ENCODE measurements at places on chromosomes 3 and 15. TPM values are rescaled to one million over a fixed set of nuclear protein-coding genes. Genes with fewer than 3 reads are reported as not detected.

The CXCR6 gene
- total RNA-seq = not detected

The CDHR4 gene
- not detected for total RNA-seq

The GOLGA8N gene
- total RNA-seq = 4.1 TPM

The RBP2 gene
- total RNA-seq = not detected

The LIPC gene
- not detected for total RNA-seq

The VPS18 gene
- 46.7 TPM for total RNA-seq

- no peak for DNase-seq
Observed at GRCh38 chr15:77650265-77650664, 17.6 kb upstream of the LINGO1 start.

- DNase-seq = no peak
Observed at GRCh38 chr3:37671926-37672325, 189.8 kb upstream of the CTDSPL start.

DNA sequence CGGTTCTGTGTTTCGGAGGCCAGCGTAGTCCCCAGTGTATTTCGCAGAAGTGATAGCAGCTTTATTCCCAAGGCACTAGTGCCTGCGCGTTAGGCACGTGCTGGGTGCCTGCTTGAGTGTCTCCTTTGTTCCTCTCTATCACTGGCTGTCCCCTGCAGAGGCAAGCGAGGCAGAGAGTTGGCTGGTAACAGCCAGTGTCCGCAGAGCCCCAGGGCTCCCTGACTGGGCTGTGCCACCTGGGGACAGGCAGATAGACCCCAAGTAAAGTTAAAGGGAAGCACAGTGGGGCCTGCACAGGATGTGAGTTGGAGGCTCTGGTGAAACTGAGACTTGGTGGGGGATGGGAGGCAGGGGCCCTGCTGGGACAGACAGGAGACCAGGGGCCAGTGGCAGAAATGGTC lies 50.7 kb downstream of the APBA2 start:
- DNase-seq = no peak

DNA sequence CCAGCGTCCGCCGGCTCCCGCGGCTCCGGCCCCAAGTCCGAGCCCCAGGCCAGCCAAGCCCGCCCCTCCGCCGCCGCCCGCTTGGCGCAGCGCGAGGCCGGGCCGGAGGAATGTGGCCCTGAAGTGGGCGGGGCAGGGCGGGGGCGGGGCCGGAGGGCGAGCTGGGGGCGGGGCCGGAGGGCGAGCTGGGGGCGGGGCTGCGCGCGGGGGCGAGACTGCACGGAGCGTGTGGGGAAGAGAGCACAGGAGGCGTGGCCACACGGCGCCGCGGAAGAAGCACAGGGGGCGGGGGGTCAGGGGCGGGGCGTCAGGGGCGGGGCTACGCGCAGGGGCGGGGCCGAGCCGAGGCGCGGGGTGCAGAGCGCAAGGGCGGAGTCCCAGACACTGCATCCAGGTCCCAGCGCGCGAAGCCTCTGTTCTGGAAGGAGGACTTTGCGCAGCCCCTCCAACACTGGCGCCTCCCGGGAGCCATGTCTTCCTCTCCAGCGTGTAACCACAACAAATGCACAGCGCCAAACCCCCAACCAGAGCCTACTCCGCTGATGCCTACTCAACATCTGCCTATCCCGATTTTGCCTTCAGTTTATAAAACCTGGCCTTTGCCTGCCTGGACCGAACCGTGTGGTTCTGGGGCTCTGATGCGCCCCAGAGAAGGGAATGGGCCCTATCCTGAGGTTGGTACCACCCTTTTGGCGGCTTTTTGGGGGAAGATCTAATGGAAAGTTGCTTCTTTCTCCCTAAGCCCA lies 105.5 kb downstream of the IQSEC1 start:
- no peak for DNase-seq

GRCh38 chr3:45915518-45916231 lies 27.6 kb upstream of the CXCR6 start:
- no peak for DNase-seq

DNA sequence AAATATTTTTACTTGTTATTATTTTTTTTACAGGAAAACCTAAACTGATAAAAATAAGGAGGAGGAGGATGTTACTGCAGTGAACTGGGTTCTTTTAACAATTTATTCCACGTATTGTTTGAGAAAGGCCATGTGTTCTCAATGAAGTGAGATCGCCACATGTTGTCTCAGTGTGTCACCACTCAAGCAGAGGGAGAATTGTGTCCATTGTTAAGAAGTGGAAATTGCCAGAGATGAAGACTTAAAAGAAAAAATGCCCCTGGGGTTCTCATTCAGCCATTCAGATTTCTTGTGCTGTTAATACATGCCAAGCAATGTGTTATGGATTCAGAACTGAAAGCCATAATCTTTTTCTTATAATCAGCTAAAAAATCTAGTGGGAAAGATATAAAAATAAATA lies 297.1 kb downstream of the NSUN3 start:
- no peak for DNase-seq

DNA sequence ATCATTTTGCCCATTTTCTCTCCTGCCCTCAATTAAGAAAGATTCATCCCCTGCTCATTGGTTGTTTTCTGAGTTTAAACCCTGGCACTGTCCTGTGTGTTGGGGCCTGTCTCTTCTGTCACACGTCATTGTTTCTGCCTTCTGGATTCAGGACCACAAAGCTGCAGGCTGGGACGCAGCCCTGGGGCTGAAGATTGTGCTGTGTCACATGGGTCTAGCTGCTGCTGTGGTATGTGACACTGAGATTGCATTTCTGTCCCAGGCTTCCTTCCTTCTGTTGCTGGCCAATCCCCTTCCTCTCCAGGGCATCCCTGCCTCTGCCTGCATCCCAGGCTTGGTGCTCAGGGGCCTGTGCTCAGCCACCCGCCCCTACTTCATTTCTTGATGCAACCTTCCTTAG lies 28.9 kb downstream of the INSYN1 start:
- no peak for DNase-seq

DNA sequence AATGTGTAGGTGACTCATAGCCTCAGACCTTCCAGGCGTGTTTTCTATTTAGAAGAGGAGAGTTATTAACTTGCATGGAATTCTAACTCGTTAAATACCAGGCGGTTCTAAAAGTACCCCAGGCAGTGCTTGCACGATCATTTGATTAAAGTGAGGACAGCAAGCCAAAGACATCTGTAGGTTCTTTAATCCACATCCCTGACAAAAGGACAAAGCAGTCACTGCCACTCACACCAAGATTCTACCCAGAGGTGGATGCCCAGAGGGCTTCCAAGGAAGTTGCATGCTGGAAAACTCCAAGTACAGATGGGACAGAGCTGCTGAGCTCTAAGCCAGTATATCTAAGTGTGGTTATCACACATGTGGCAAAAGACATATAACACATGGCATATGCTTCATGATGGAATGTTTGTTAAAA lies 372.1 kb downstream of the ROBO2 start:
- no peak for DNase-seq

DNA sequence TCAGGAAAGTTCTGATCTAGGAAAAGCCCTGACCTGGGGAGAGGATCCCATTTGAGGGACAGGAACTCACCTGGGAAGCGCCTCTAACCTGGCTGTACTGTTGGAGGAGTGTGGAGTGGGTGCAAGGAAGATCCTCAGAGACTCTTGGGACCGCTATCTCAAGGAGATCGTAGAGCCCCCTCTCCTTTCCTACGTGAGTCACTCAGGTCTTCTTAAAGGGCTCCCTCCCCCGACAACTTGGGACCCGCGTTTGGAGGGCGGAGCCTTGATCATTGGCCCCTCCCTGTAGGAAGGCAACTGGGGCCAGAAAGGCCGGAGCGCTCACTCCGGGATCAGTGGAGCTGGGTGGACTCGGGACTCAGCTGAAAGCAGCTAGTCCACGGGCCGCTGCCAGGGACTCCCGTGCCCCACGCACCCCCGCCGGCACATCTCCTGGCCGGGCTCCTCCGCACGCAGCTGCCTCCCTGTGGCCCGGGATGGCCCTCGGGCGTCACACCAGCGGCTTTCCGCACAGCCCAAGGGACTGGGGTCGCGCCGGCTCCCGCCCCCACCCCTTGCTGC lies 520 bp downstream of the SLC26A6 start:
- DNase-seq = no peak

DNA sequence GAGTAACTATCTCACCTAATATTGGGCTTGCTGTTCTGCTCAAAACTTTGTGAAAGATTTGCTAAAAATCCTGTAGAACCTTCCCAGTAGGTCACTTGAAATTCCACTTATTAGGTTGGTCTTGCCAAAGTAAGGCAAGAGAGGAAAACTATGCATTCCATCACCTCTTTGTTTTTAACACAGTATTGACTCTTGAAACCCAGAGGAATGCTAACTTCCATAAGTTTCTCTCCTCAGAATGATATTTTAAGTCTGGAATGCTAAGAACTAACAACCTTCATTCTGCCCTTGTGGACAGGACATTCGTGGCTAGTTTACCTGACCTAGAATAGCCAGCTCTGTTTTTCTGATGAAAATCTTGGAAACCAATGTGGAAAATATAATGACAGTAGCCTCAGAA lies 154.5 kb downstream of the TMCO5A start:
- DNase-seq = no peak

DNA sequence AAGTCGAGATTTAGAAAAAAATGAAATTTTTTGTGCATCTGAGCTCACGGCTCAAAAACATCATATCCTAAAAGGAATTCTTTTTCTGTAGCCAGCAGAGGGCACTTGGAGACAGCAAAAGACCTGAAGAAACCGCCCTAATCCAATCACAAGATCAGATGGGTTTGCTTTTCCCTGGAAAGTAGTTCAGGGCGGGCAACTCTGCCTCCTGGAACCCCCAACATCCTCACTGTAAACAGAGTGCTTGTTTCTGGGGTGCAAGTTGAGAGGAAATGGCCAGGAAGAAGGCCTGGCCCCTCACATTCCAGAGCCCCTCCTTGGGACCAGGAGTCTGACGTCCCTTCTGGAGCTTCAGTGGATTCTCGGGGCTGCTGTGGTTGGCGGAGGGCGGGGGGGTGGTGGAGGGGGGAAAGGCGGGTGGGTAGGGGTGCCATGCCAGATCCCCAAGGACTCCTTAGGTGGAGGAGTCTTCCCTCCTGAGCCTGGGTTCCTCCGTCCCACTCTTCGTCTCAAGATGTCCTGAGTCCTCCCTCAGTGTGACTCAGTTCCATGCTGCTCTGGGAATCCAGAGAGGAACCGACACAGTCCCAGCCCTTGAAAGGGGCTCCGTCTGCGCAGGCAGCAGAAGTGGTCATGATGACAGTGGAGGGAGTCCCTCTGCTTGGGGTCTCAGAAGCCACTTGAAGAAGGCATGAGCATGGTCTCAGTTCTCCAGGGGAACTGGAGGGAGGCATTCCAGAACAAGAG lies 35.9 kb downstream of the CCK start:
- DNase-seq = no peak

GRCh38 chr3:4823986-4824925 lies 155.0 kb upstream of the BHLHE40 start:
- DNase-seq = no peak

GRCh38 chr3:122919291-122919610 lies 108.3 kb downstream of the SEMA5B start:
- DNase-seq = no peak

DNA sequence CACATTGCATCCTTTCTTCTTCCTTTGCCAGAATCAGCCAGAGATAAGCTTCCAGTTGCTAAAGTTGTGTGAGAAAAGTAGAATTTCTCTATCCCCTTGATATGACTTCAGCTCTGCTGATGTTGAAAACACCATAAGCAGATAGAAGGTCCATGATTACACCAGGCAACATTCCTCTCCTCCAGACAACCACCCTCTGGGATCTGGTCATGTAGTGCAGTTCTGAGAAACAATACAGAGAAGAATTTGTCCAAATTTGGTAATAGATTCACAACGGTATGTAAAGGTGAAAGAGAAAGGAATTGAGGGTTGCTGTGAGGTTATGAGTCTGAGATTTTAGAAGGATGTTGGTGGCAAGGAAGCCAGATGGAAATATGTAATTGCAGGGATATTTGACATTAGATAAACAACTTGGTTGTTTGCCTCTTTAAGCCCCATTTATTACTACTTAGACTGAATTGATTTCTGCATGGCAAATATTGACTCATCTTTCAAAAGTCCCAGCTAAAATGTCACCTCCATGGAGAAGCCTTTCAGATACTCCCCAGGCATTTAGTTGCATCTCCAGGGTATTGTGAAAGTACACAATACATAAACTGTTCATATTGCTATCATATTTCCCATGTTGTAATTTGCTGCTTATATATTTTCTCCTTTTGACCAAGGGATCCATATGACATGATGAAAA lies 134.9 kb downstream of the GAP43 start:
- DNase-seq = no peak

DNA sequence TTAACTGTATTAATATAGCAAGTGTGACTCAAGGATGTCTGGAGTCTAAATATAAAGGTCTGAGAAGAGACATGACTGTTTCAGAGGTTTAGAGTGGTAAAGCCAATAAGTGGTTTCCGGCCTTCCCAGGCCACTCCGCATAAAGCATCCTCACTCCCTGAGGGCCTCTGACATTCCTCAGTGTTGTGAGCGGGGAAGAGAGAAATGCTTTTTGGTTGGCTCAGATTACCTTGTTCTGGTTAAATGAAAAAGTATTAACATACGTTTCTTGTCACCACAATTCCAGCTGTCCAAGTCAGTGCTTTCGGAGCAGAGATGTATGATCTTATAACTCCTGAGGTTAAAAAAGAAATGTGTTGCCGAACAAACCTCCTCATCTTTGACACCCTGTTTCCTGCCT lies 103.8 kb downstream of the RBMS3 start:
- DNase-seq = no peak

- no peak for DNase-seq
Observed at GRCh38 chr3:51538459-51539290, at the start of gene RAD54L2. RAD54L2 (plus strand) TSS chr3:51538719; CDS start chr3:51590421, 51,702 bp downstream.

GRCh38 chr15:29887721-29888120 lies 65.5 kb upstream of the TJP1 start:
- DNase-seq = no peak

- no peak for DNase-seq
Observed at GRCh38 chr3:133520286-133520685, 53.2 kb upstream of the CDV3 start.

GRCh38 chr3:191026746-191027145 lies 164.3 kb upstream of the GMNC start:
- no peak for DNase-seq

GRCh38 chr15:97177151-97177577 lies 783.3 kb upstream of the ARRDC4 start:
- no peak for DNase-seq

DNA sequence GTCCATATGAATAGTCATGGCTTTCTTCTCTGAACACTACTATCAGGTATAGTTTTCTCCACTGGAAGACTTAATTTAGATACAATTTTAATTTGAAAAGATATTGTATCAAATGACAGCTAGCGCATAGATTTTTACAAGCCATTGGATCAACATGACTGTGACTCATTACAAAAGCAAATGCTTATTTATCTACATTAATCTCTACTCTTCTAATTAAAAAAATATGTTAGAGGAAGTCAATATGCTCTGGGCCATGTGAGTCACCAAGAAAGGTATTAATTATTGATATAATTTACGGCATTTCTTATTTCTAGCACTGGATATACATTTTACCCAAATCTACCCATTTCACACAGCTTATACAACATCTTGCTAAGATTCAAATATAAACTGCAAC lies 800.3 kb upstream of the GBE1 start:
- DNase-seq = no peak

DNA sequence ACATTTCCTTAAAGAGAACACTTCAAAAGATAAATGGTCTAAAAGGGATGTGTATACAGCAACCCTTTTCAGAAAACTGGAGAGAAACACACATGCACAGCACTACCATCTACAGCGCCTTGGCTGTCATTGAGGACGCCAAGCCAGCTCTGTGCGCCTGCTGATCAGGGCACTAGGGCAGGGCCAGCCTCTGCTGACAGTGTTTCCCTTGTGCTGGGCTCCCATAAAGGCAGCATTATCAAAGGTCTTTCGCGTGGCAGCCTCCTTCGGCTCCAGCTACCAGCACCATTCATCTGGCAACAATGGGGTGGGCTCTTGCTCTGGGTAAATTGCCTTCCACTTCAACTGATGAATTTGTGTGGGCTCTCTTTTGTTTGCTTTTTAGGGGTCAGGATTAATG lies 53.4 kb downstream of the LDHAL6B start:
- DNase-seq = no peak

All from Panc1 (cell line).